NCI-H2081 treated with DMSO at 0.1 percent for 48 hours (cell line): ENCODE measurements at places on chromosomes 7 and 10.

DNA sequence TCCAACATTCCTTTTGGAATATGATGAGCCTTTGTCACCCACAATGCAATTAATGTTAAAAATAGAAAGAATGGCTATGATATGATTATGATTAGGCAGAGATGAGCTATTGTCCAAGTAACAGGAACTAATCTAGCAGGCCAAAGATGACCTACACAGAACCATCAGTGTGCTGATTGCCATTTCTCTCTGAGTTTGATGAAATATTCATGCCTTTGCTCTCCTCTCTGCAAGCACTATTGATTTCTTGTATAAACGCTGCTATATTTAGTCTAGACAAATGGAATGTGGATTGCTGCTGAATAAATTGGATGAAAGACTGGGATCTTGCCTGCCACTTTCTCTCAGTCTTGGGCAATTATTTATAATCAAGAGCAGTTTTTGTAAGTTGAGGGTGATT lies 85.4 kb downstream of the HDAC9 start:
- DNase-seq, result no peak

- DNase-seq, result no peak
Measured at GRCh38 chr10:86374664-86375063, 8.1 kb upstream of the GRID1 start.

- no peak for DNase-seq
Measured at GRCh38 chr10:58706836-58707235, 194.2 kb downstream of the BICC1 start.

DNA sequence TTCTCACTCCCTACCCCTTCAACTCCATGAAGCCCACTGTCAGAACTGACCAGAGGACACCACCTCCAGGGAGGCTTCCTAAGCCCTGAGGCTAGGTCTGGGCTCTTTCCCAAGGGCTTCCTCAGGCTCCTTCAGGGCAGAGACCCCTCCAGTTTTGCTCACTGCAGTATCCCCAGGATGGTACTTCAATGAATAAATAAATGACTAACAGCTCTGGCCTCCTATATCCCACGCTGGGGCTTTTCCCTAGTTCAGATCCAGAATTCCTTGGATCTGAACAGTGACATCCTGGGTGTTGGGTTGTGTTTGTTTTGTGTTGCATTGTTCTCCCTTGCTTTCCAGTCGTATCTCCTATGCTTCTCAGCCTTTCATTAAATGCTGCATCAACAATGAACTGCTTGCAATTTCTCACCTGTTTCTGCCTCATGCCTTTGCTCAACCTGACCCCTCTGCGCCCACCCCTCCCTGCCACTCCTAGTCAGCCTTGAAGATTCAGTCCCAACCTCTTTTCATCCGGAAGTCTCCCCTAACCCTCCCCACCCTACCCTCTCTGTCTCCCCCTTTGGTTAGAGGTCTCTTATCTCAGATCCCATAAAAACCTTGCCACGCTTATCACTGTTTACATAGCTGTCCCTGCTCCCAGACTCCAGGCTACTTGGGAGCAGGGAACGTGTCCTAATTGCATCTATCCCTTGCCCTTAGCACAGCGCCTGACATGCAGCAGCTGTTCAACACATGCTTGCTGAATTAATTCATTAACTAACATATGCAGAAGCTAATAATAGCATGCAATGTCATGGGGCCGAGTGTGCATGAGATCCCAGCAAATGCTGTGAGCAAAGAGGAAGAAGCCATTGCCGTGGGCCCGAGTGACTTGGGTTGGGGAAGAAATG lies 41.7 kb downstream of the PPP1R3C start:
- no peak for DNase-seq

DNA sequence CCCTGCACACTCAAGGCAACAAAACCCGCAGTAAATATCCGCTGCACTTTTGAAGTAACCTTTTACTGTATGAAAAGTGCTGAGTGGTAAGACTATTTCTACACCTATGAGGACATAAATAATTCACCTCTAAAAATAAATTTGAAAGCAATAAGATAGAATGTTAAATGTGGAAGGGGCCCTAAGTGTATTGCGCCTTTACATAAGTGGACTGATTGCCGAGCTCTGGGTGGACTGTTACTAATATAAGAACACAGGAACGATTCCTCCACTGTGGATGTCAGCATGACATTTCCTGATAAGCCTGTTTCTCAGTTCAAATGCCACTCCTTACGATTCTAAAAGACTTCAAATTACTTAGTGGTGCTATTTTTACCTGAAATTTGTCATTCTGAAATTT lies 192.0 kb upstream of the PTN start:
- DNase-seq, result no peak

DNA sequence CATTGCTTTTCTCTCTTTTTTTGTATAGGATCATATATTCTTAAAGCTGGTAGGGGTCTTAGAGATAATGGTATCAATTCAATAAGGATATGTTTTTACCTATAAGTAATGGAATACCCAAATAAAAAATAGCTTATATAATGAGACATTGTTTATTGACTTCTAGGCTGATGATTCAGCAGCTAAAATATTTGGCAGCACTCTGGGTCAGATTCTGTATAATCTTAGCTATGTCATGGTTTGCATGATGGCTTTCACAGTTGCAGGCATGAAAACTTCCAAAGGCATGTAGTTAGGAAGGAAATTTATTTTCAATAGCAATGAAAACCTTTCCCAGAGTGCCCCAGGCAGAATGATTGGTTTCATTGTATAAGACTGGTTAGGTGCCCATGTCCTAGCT lies 32.1 kb upstream of the A1CF start:
- DNase-seq, result no peak

DNA sequence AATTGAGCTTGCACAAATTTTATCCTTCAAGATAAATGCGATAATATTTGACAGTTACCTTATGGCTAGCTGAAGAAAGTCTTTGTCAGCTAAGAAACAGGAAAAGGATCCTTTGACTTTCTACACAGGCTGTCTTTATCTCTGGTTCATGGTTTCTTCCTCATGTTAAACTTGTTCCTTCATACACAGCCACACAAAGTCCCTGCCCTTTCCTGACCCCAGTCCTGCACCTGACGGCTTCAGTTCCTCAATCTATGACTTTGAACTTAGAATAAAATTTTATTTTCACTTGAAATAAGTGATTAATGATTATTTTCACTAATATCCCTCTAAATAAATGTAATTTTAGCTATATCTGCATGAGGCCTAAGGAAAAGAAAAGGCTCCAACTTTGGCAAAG lies 77.8 kb upstream of the PRSS1 start:
- DNase-seq, result no peak

DNA sequence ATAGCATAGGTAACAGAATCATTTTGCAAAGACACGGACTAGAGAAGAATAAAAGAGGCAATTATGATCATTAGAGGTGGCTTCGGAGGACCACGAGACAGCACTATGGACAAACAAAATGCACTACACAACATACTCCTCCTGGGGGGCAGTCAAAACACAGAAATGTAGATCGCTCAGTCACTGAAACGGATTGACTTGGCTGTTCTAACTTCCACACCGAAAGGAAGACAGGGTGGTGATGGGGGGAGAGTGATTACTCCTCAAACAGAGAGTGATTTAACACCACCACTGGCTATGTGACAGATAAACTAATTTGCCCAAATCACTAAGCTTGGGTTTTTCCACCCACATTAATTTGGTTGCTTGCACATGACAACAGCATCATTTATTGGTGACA lies 14.1 kb upstream of the PPA1 start:
- DNase-seq, result no peak

- DNase-seq, result no peak
Measured at GRCh38 chr7:22182149-22182548, 174.8 kb downstream of the RAPGEF5 start.

GRCh38 chr7:47609803-47610452 lies 28.0 kb upstream of the TNS3 start:
- DNase-seq, result no peak

GRCh38 chr7:135147341-135147898 lies 452 bp upstream of the TMEM140 start:
- DNase-seq, result no peak
